Skin of body (tissue), 3 donors: ENCODE measurements at places on chromosomes 3 and 15.

GRCh38 chr3:141412936-141413354 lies 44.6 kb downstream of the ZBTB38 start:
- no peak for DNase-seq

GRCh38 chr15:73582851-73583379 lies 50.3 kb downstream of the NPTN start:
- no peak for DNase-seq

DNA sequence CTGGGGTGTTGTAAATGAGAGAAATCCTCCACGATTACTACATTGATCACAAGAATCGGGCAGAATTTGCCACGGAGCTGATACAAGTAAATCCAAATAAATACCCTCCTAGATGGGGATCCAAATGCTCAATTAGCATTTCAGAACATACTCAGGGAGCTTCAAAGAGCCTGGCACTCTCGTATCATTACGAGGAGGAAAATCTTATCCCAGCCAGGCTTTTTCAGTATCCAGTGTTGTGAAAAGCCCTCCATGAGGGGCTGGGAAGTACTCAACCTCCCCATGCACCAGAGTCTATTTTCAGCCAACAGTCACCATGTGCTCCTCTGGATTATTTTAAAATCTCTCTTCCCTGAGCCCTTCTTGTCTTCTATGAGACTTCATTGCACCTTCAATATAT lies 122.6 kb upstream of the ARRDC4 start:
- no peak for DNase-seq

- DNase-seq = peak; percentile 90
Measured at GRCh38 chr3:63976161-63976871, 47.0 kb downstream of the PSMD6 start.

DNA sequence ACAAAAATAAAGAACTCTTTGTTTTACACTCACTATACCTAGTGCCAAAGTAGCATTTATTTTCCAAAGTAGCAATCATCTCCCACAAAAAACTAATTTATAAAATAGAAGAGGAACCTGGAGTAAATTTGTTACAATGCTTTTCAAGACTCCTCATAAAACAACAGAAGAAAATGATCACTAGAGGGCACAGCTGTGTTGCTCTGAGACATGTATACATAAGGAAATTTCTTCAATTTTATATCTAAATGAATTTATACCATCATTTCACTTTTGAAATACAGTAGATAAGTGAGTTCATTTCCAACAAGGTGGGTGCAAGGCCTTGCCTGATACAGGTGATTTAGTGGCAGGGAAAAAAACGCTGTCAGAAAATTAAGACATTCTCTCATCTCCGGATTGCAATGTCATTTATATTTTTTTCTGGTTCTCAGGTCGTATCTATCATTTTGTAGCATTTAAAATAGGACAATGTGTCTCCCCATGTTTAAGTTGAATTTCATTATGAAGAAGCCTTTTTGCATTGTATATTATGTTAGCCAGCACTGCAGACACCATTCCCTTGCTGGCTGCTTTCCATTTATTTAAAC lies 25.3 kb upstream of the ARHGEF26 start:
- peak; percentile 9 for DNase-seq
